ENCODE measurements at places on chromosomes 3 and 15.

GRCh38 chr3:136042608-136043221 lies 77.2 kb downstream of the PPP2R3A start:
- DNase-seq, result no peak

DNA sequence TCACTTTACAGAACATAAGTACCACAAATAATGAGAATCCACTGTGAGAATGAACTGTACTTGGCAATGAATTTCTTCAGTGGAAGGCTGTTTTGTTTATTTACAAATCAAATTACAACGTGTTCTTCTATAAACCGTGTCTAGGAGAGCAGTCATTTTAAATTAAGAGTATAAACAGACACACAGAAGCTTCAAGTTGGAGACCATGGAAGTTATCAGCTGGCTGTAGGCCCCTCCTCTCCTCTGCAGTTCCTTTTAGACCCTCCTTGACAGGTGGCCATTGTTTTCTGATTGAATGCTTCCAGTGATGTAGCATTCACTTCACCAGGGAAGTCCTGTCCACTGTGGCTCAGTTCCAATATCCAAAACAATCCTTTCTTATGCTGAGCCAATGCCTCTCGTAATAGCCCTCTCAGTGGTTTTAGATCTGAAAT lies 7.3 kb upstream of the MAPK6 start:
- no peak for DNase-seq

GRCh38 chr3:52084954-52085680 lies 28.7 kb upstream of the DUSP7 start:
- DNase-seq, result no peak

- DNase-seq, result no peak
Observed at GRCh38 chr3:122356402-122356801, 26.6 kb downstream of the MIX23 start.

GRCh38 chr3:157493627-157494550 lies 9.3 kb downstream of the VEPH1 start:
- DNase-seq, result no peak

- DNase-seq, result no peak
Observed at GRCh38 chr15:41530363-41530956, 13.6 kb downstream of the RPAP1 start.

DNA sequence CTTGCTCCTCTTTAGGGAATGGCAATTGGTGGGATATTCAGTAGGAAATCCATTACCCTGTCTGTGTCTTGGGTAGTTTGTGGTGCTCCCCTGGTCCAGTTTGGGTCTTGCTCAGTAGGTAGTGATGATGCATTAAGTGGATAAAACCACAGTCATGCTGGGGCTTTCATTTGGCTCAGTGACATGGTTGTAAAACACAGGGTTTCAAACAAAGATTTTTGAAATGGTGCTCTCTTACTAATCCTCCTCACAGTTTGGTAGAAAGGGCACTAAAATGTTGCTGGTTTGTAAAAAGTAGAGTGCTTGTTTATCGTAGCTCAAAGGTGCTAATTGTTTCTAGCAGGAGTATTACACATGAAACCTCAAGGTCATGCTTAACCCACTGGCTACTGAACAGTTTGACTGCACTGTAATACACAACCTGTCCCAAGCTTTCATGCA lies 22.9 kb downstream of the BBX start:
- DNase-seq, result no peak

- no peak for DNase-seq
Observed at GRCh38 chr15:79025802-79026201, 64.8 kb downstream of the RASGRF1 start.

DNA sequence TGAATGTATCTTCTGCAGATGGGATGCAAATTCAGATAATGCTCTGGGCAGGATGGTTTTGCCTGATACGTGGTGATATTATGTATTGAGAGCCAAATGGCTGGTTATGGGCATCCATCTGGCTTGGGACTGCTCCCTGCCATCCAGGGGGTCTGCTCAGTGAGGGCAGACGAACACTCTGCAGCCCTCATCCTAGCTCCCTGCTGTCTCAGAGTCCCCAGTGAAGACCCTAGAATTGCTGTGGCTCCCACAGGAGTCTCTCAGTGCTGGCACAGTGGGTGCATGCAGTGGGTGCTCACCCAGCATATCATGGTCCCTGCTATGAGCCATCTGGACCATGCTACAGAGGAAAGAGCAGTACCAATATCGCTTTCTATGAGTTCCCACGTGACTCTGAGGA lies 10.3 kb downstream of the CX3CR1 start:
- DNase-seq, result no peak

DNA sequence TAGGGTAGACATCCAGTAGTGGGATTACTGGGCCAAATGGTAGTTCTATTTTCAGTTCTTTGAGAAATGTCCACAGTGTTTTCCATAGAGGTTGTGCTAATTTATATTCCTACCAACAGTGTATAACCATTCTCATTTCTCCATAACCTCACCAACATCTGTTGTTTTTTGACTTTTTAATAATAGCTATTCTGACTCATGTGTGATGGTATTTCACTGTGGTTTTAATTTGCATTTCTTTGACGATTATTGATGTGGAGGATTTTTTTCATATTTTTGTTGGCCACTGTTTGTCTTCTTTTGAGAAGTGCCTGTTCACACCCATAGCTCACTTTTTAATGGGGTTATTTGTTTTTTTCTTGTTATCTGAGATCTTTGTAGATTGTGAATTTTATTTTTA lies 125.2 kb downstream of the CFAP20DC start:
- DNase-seq, result no peak

DNA sequence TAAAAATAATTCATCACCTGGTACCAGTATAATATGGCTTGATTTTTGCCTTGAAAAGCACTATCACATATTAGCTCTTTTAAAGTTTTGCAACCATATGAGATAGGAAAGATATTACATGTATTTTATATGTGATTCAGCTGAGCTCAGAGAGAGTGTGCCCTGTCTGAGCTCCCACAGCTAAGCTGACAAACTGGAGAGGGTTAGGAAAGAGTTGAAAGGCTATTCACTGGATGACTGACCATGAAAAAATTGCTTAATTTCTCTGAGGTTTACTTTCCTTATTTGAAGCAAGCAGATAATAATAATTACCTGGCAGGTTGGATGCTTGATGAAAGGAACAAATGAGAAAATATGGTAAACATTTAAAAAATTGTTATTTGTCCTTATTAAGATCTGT lies 97.4 kb upstream of the CCDC80 start:
- DNase-seq, result no peak

DNA sequence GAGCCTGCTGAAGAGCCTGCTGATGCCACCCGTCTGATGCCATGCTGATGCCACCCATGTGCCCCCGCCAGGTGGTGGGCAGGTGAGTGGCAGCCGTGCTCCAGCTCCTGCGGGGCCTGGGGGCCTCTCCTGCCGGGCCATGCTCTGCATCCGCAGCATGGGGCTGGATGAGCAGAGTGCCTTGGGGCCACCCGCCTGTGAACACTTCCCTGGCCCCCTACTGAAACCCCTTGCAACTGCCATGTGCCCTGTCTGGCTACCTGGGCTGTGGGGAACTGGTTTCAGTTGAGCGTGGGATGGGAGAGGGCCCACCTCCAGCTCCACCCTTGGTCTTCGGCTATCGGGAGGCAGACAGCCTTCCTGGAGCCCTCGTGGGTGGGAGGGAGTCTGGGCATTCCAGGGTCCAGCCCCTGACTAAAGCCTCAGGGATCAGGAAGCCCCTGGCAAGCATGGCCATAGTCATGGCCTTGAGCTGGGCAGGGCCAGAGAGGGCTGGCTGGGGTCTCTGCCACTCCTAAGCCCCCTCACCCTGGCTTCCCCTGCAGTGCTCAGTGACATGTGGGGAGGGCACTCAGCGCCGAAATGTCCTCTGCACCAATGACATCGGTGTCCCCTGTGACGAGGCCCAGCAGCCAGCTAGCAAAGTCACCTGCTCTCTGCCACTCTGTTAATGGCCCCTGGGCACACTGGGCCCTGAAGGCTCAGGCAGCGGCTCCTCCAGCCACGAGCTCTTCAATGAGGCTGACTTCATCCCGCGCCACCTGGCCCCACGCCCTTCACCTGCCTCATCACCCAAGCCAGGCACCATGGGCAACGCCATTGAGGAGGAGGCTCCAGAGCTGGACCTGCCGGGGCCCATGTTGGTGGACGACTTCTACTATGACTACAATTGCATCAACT lies 92.2 kb downstream of the TBC1D2B start:
- no peak for DNase-seq

GRCh38 chr3:54939557-54940300 lies 11.9 kb upstream of the LRTM1 start:
- no peak for DNase-seq

GRCh38 chr3:183629546-183630301 lies 5.7 kb upstream of the KLHL24 start:
- DNase-seq, result no peak

GRCh38 chr3:16801698-16802097 lies 83.1 kb upstream of the PLCL2 start:
- no peak for DNase-seq

DNA sequence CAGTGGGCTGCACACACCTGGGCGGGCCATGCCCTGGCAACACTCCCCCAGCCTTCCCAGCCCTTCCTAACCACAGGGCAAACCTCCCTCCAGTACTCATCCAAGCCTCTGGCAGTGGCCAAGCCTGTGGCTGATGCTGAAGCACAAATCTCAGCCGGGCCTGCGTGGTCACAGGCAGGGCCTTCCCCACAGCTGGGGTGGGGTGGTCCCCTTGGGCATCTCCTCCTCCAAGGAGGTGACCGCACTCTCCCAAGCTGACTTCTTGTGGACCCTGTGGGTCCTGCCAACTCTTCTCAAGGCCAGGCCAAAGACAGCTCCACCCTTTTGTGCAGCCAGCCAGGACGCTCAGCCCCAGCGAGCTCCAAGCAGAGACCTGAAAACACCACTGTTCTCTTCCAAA lies 21.4 kb downstream of the GRAMD2A start:
- no peak for DNase-seq

- no peak for DNase-seq
Observed at GRCh38 chr3:150069154-150069527, 98.4 kb upstream of the PFN2 start.

- peak; percentile 22 for DNase-seq
Observed at GRCh38 chr3:108472001-108472591, 38.3 kb downstream of the MYH15 start.

- DNase-seq, result no peak
Observed at GRCh38 chr3:43499256-43499655, 122.6 kb downstream of the ANO10 start.

DNA sequence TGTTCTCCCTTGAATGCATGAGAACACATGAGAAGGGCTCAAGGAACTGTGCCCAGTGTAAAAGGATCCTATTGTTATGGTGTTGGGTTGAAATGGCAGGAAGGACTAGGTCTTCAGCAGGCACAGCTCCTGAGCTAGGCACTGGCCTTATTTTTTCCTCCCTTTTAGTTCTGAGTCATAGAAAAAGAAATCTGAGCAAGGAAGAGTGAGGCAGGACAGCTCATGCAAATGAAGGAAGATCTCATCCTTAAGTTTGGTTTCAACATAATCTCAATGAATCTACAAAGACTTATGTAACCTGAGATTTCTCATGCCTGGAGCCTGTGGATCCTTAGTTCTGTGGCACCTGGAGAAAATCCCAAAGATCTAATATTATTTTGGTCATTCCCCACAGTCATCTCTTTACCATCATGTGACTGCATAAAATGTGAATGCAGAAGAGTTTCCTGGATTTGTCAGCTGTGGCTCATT lies 188.6 kb upstream of the TBL1XR1 start:
- DNase-seq, result no peak

DNA sequence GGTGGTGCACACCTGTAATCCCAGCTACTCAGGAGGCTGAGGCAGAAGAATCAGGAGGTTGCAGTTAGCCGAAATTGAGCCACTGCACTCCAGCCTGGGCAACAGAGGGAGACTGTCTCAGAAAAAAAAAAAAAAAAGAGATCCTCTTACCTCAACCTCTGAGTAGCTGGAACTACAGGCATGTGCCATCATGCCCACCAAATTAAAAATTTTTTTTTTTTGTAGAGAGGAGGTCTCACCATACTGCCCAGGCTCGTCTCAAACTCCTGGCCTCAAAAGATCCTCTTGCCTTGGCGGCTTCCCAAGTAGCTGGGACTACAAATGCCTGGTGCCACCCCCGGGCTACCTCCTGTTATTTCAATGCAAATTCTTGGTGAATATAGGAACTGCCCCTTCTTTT lies 1.5 kb downstream of the UMPS start:
- DNase-seq, result no peak

GRCh38 chr15:38528294-38528693 lies 36.3 kb downstream of the RASGRP1 start:
- no peak for DNase-seq

GRCh38 chr15:43408789-43409188 lies 37.9 kb downstream of the TUBGCP4 start:
- DNase-seq, result no peak

DNA sequence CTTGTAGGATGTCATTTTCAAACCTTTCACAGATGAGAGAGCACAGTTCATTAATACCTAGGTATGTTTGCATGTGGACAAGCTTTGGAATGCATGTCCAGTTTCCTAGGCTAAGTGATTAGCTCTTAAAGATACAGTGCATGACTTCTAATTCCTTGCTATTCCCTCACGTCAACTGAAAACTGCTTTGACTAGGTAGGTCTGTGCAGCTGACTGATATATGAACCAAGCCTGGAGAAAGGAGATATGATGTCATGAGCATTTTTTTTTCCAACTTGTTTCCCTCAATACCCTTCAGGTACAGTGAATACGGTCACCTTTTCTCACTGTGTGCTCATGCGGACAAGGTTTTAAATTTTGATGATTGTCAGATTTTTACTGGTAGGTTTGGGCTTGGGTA lies 41.6 kb upstream of the TASOR start:
- DNase-seq, result no peak

GRCh38 chr3:196793246-196793645 lies 53.6 kb downstream of the PAK2 start:
- DNase-seq, result no peak

DNA sequence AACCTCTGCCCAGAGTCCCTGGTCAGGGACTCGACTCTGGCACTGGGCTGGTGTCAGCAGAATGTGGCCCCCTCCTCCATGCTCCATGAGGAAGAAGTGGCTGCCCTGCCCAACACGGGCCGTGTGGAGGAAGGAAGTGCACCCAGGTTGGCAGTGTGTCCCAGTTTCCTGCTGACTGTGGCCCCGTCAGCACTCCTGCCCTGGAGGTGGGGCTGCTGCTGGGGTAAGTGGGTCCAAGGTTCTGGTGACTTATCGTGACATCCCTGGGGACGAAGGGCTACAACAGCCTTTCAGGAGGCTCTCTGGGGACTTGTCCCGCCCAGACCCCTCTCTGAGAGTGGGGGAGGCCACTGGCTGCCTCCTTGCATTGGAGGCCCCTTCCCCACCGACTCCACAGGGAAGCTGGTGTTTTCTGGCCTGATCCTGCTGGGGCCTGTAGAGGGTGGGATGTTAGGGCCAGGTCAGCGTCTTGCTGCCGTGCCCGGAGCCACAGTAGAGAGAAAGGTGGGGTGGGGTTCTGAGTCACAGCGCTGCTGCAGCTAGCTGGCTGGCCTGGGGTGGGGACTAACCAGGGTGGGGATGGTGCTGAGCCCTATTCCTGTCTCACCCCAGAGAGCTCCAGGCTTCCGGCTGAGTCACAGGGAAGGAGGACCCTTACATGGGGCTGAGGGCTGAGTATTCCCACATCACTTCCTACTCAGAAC lies 10.5 kb downstream of the SEMA4B start:
- no peak for DNase-seq

DNA sequence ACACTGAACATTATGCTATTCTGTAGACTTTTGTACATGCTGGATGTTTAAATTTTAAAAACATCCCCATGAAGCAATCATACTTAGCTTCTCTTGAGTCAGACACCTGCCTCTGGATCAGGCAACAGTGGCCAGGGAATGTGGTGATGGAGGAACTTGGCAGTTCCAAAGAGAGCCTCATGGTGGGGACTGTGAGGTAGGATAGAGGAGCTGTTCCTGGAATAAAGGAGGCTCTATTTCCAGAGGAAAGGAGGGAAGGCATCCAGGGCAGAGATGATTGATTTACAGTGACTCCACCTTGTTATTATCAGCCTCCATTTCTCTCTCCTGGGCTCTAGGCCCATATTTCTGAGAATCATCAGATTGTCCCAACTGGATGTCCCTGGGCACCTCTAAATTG lies 35.0 kb upstream of the ABHD17C start:
- DNase-seq, result no peak
